ENCODE measurements at places on chromosomes 3 and 15. TPM values are rescaled to one million over a fixed set of nuclear protein-coding genes. Genes with fewer than 3 reads are reported as not detected.
A peak's percentile ranks its signal among the peaks of the same experiment; 100 is the strongest.

GRCh38 chr15:28184166-28184565 lies 85.1 kb upstream of the OCA2 start:
- DNase-seq: no peak

GRCh38 chr3:9951962-9952805 lies at the start of gene PRRT3:
Gene PRRT3 (minus strand): TSS chr3:9952408. CDS start chr3:9950115, 2,293 bp downstream.
- peak; percentile 26 for DNase-seq

GRCh38 chr3:52463416-52463815 lies 8.0 kb downstream of the NISCH start:
- no peak for DNase-seq

GRCh38 chr15:92111291-92111690 lies 257.8 kb downstream of the SLCO3A1 start:
- no peak for DNase-seq

DUOX1 gene
- 1.2 TPM for polyA plus RNA-seq

All from CD8-positive, alpha-beta memory T cell (primary cell).